Regular cardiac myocyte (primary cell): ENCODE measurements at places on chromosomes 5 and 9. TPM values are rescaled to one million over a fixed set of nuclear protein-coding genes. Genes with fewer than 3 reads are reported as not detected.

S1PR3 gene
- 26.8 and 52.9 TPM in 2 replicates for total RNA-seq

CXCL14 gene
- total RNA-seq = under 0.01 and 0.56 TPM in 2 replicates

SLC45A2 gene
- total RNA-seq = 0.28 TPM in 1 of 2 replicates, not detected in the other

IL17B gene
- total RNA-seq = 0.28 and 0.38 TPM in 2 replicates
